Kidney epithelial cell (primary cell): ENCODE measurements at places on chromosomes 12 and 14. TPM values are rescaled to one million over a fixed set of nuclear protein-coding genes. Genes with fewer than 3 reads are reported as not detected.
A peak's percentile ranks its signal among the peaks of the same experiment; 100 is the strongest.

- no peak for DNase-seq
Observed at GRCh38 chr14:84543859-84544258, 986.1 kb upstream of the FLRT2 start.

GRCh38 chr14:93006567-93007051, 83.7 kb downstream of the CHGA start:
- no peak for DNase-seq

GRCh38 chr14:102991376-102991775, 66.0 kb downstream of the CDC42BPB start:
- DNase-seq = no peak

DNA sequence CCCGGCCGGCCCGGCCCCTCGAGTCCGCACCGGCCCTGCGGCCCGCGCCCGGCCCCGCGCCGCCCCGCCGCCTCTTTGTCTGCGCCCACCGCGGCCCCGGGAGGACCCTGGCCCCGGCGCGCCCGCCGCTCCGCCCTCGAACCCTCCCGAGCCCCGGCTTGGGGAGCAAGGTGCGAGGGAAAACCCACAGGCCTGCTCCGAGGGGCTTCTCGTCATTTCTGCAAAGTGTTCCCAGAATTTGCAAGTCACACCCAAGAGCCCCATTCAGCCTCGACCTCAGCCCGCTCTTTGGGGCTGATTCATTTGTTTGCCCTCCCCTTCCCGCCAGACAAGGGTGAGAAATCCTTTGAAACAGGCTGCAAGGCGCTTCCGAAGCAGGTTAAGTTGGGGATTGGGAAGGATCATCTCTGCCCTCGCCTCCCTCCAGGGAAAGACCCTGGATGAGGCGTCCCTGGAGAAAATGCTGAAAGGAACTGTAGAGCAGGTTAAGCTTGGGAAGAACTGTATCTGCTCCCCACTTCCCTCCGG, 325 bp upstream of the CLIP1 start:
- no peak for DNase-seq

DNA sequence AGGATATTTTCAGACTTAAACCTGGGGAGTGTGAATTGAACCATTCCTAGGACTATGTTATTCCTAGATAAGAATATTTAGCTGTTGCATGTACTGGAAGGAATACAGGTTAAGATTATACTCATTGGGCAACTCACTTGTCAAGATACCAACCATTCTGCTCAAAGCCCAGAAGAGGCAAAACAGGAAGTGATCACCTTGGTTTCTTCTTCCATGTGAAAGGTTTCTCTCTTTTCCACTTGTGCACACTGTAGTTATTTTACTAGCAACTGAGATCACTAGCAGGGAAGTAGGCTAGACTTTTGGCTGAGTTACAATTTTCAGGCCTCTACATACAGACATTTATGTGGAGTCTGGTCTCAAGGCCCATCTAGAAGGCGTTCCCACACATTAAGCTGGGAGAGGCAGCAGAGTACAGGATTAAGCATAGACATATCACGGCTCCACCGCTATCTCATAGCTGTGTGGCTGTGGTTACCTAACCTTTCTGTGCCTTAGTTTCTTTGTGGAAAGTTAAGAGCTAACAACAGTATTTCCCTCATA, 83.9 kb upstream of the FERMT2 start:
- DNase-seq = no peak

DNA sequence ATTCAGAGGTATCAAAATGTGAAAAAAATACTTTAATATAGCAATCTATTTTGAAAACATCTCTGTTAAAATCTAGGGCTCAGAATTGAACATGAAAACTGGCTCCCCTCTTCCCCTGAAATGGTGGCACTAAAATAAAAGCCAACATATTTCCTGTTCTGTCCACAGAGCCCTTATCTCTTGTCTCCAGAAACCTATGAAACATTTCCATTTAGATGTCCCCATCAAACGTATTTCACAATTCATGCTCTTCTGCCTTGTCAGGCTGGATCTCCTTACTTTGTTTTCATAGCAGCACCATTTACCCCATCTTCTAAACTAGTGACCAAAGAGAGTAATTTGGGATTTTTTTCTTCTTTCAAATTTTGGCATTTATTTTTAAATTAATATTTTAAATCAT, 42.4 kb downstream of the PDE3A start:
- DNase-seq = no peak

DNA sequence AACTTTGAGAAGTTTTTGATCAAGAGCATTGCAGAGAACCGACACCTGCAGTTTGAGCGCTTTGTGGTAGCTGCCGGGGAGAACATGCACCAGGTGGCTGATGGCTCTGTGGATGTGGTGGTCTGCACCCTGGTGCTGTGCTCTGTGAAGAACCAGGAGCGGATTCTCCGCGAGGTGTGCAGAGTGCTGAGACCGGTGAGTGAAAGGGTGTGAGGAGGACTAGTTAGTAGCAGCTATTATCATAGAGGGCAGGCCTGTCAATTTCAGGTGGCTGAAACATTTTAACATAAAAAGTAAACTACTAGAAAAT, 27.0 kb upstream of the HIGD1C start:
- no peak for DNase-seq

- no peak for DNase-seq
Observed at GRCh38 chr12:46209914-46210872, 58.6 kb downstream of the SLC38A1 start.

DNA sequence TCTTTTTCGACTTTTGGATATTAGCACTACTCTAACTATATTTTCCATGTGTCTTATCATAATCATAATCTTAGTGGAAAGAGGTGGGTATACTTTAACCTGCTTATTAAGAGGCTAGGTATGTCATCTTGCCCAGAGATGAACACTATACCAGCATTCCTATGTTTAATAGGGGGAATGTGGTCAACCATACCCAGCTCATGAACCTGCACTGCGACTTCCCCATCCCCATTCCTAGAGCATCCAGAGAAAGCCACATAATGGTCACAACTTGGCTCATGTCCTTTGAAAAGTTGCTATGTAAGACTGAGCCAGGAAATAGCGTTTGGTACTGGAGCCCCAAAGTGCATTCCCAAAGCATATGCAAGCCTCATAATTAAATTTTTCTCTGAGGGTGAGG, 55.2 kb downstream of the TMCC3 start:
- no peak for DNase-seq

DNA sequence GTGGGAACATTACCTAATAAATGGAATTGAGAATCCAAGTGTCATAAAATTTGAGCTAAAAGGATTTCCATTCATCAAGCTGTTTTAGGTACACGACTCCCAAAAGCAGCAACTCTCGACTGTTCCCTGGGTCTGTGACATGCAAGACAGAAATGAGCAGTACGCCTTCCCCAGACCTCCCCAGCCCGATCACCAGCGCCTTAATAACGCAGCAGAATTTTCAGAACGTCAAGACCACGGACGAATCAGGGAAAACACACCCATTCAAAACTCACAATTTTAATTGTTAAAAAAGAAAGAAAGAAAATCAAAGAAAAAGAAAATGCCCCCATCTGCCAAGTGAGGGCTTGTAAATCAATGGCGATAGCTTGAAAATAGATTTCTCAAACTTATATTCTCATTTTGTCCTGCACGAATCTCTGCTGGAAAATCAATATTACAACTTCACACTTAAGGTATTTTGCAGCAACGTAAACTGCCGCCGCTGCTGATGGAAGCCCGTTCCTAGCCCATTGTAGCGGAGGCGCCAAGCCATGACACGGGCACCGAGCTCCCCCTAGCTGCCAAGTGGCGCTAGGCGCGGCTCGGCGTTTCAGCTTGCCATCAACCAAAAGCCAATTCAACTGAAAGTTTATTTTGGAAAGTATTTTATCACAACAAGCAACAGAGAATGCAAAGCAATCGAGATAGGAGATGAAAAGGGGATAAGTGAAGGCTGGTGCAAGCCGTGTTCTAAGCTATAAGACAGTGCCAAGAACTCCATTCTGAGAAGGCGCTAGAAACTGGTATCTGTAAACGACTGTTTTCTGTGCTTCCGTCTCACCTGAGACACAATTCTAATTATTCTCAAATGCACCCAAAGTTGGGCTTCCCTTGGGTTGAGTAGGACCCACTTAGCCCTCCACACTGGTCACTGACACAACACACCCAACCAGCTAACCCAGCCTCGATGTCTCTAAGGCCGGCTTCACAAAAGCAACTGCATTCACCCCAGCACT, 5.5 kb downstream of the BCL11B start:
- no peak for DNase-seq

- no peak for DNase-seq
Observed at GRCh38 chr14:97838986-97839385, 1041.8 kb downstream of the VRK1 start.

- no peak for DNase-seq
Observed at GRCh38 chr12:123805173-123805572, 43.1 kb downstream of the DNAH10 start.

DNA sequence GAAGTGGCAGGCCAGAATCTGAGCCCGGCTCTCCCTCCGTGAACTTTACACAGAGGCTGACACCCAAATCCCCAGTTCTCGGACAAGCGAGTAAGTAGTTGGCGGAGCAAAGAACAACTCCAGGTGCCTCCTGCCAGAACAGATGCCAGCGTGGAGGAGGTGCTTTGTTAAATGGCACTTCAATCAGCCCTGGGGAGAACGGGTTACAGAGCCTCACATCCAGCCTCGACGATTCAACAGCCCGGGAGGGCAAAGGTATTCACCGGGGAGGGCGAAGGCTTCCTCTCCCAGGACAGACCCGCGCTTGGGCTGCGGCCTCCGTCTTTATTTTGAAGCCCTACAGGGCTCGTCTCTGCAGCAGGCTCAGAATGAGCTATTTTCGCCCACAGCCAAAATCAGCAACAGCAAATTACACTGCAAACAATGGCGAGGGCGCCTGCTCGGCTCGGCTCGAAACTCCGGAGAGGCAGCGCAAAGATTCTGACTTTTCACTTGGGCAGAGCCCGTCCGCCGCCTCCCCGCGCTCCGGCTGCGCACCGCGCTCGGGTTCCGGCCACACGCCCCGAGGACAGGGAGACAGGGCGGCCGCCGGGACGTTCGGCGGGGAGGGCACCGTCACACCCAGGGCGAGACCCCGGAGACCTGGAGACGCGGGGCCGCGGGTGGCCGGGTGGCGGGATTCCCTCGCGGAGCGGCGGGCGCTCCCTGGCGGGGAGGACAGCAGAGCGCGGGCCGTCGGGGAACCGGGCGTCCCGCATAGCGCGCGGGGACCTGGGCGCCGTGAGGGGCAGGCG, 811 bp downstream of the TMCC3 start:
- no peak for DNase-seq

GRCh38 chr12:106147956-106148355, 9.2 kb upstream of the NUAK1 start:
- DNase-seq = no peak

DNA sequence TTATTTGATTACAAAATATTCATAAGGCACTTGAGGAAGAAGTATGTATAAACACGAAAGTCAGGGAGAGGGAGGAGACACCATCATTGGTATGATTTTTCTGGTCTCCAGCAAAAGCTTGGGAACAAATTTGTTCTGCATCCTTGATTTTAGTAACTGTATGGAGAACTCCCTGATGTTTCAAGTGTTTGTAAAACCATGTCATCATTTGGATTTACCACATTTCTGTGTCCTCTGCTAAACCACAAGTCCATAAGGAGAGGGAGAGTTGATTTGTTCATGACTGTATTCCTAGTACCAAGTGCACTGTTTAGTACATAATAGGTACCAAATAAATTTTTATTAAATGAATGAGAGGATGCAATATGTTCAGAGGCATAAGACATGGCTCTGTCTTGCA, 181.1 kb downstream of the BTG1 start:
- DNase-seq = peak; percentile 21

DNA sequence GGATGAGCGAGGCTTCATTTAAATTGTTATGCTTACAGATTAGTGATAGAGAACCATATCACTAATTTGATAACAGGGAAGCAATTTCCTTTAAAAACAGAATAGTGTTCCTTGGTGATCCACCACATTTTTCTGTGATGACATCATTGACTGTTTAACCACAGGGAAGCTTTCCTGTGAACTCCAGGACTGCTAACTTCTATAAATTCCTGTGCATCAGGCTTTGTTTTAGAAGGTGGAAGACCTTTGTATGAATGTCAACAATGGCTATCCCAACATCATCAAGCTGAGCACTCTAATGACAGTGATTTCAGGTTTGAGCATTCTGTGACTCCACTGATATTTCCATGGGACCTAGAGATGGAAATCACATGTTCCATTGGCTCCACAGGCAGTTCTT, 177.1 kb downstream of the RMST start:
- peak; percentile 42 for DNase-seq

GRCh38 chr12:28933176-28933575, 215.9 kb upstream of the FAR2 start:
- no peak for DNase-seq

- no peak for DNase-seq
Observed at GRCh38 chr14:22524115-22524783, 64.8 kb downstream of the DAD1 start.

DNA sequence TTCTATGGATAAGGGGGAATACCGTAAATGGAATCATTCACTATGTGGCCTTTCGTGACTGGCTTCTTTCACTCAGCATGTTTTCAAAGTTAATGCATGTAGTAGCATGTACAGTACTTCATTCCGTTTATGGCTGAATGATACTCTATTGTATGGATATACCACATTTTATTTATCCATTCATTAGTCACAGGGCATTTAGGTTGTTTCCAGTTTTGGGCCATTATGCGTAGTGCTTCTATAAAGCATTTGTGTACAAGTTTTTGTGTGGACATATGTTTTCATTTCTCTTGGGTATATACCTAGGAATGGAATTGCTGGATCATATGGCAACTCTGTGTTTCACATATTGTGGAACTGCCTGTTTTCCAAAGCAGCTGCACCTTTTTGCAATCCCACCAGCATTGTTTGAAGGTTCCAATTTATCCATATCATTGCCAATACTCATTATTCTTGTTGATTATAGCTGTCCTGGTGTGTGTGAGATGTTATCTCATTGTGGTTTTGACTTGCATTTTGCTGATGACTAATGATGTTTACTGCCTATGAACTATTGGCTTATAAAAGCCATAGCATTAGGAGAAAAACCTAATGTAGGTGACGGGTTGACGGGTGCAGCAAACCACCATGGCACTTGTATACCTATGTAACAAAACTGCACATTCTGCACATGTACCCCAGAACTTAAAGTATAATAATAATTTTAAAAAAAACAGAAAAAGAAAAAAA, 45.5 kb downstream of the ATF7IP start:
- DNase-seq = no peak

- no peak for DNase-seq
Observed at GRCh38 chr12:119115296-119115905, 63.3 kb upstream of the HSPB8 start.

DNA sequence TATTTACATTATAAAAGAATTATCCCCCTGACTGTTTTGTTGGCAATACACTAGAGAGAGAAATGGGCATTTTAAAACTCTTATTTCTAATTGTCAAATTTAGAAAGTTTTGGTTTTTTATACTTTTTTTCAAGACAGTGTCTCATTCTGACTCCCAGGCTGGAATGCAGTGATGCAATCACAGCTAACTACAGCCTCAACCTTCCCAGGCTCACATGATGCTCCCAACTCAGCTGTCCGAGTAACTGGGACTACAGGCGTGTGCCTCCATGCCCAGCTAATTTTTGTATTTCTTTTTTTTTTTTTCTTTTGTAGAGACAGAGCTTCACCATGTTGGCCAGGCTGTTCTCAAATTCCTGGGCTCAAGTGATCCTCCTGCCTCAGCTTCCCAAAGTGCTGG, 8.3 kb upstream of the OR11H6 start:
- no peak for DNase-seq

Gene ZDHHC22
- total RNA-seq = 0.21 TPM in 1 of 2 replicates, not detected in the other

Gene DGKA
- 59.4 and 60.9 TPM in 2 replicates for total RNA-seq

Gene SMIM41
- total RNA-seq = 0.34 TPM in 1 of 2 replicates, not detected in the other

Gene CRIP1
- total RNA-seq = 2.0 and 11.1 TPM in 2 replicates

Gene DHRS2
- 3.6 and 5.8 TPM in 2 replicates for total RNA-seq

Gene KCNK13
- 0.13 and 0.89 TPM in 2 replicates for total RNA-seq

Gene ANKS1B
- total RNA-seq = 0.13 TPM in 1 of 2 replicates, not detected in the other

Gene SERPINA12
- not detected in 2 replicates for total RNA-seq

Gene MSRB3
- total RNA-seq = 17.8 and 18.3 TPM in 2 replicates

Gene NFATC4
- total RNA-seq = 8.0 and 14.0 TPM in 2 replicates
